ENCODE measurements at places on chromosomes 3 and 15. TPM values are rescaled to one million over a fixed set of nuclear protein-coding genes. Genes with fewer than 3 reads are reported as not detected.

Gene CADPS
- total RNA-seq, result not detected

Gene FETUB
- total RNA-seq, result not detected

Gene STRIT1
- total RNA-seq, result not detected

Gene OR4F6
- not detected for total RNA-seq

Gene ACTRT3
- total RNA-seq, result 0.65 TPM

Gene ST3GAL6
- not detected for total RNA-seq
